ENCODE measurements at places on chromosomes 2 and 18. TPM values are rescaled to one million over a fixed set of nuclear protein-coding genes. Genes with fewer than 3 reads are reported as not detected.

LIMS3 gene
- total RNA-seq: not detected

LRRTM1 gene
- not detected for total RNA-seq

ADAM23 gene
- total RNA-seq: 10.0 TPM

STAMBP gene
- total RNA-seq: 53.5 TPM

SCN3A gene
- total RNA-seq: 0.02 TPM

GDF7 gene
- 0.09 TPM for total RNA-seq

HOXD12 gene
- not detected for total RNA-seq

FNDC4 gene
- 4.5 TPM for total RNA-seq

PGAP1 gene
- 2.3 TPM for total RNA-seq

HOXD4 gene
- 0.41 TPM for total RNA-seq

TUBA3E gene
- total RNA-seq: 6.9 TPM

ASAP2 gene
- 45.3 TPM for total RNA-seq

TUBB6 gene
- 205 TPM for total RNA-seq

UPP2 gene
- total RNA-seq: not detected

SERPINB10 gene
- not detected for total RNA-seq

ABCG8 gene
- total RNA-seq: not detected

INHBB gene
- 23.1 TPM for total RNA-seq

MC4R gene
- not detected for total RNA-seq
